Aorta (tissue), 5 donors: ENCODE measurements at places on chromosomes 3 and 15. TPM values are rescaled to one million over a fixed set of nuclear protein-coding genes. Genes with fewer than 3 reads are reported as not detected.

DNA sequence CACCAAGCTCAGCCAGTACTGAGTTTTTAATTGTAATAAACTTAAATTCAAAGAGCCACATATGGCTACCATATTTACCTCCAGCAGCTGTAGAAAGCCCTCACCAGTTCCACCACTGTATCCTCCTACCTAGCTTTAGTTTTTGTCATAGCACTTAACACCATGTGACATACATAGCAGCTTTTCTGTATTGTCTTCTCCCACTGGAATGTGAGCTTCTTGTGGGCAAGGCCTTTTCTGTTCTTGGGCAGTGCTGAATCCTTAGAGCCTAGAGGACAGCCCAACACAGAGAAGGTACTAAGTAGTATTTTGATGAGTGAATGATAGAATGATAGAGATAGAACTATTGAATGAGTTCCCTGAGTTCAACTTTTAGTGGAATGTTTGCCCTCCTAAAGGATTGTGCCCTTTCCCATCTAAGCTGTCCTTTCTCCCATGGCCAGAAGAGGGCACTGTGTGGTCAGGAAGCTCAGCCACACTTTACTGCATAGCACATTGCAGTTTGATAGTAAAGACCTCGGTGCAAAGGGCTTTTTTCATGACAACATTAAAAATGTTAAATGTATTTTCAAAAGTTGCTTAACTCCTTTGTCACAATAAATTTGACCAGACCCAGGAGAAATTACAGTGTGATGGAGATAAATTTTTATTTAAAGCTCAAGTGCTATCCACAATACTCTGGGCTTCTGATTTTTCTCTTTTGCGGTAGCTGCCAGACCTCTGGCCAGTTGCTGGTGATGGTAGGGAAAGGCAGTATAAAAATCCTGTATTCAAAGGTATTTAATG lies 115.8 kb downstream of the GHSR start:
- H3K36me3 ChIP-seq = peaks cover 6% of the 10 kb centered on the region
- no peaks in the 10 kb centered on the region for H3K27me3 ChIP-seq
- H3K4me1 ChIP-seq = no peaks in the 10 kb centered on the region
- DNase-seq = no peak
- H3K4me3 ChIP-seq = no peak overlapping the region
- peak overlapping the region; percentile 4 for H3K27ac ChIP-seq

- no peak overlapping the region for H3K4me3 ChIP-seq
- no peak for DNase-seq
- H3K36me3 ChIP-seq = no peaks in the 10 kb centered on the region
- H3K27me3 ChIP-seq = no peaks in the 10 kb centered on the region
- H3K27ac ChIP-seq = no peak overlapping the region
- no peaks in the 10 kb centered on the region for H3K4me1 ChIP-seq
These were observed 12.7 kb upstream of the OXSR1 start for GRCh38 chr3:38152609-38153008.

DNA sequence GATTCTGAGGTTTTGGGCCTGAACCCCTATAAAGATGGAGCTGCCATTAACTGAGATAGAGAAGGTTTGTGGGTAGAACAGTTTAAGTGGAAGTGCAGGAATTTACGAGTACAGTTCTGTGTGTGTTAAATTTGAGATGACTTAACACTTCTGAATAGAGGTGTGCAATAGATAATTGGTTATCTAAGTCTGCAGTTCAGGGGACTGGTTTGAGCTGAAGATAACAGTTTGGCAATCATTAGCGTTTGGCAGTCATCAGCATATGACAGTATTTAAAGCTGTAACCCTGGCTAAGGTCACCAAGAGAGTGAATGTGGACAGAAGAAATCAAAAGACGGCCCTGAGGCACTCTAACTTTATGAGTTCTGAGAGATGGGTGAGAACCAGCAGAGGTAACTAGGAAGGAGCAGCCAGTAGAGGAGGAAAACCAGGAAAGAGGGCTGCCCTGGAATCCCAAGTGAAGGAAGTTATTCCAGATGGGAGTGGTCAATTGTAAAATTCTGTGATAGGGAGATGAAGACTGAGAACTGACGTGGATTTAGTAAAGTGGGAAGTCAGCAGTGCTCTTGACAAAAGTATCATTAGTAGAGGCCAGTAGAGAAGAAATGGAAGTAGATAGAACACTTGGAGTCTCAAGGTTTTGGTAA lies 8.1 kb downstream of the MYNN start:
- no peaks in the 10 kb centered on the region for H3K4me1 ChIP-seq
- H3K4me3 ChIP-seq = no peak overlapping the region
- DNase-seq = no peak
- peaks cover 5% of the 10 kb centered on the region for H3K36me3 ChIP-seq

GRCh38 chr3:134066651-134067530 lies 37.2 kb upstream of the SLCO2A1 start:
- DNase-seq = no peak
- H3K4me1 ChIP-seq = no peaks in the 10 kb centered on the region
- H3K36me3 ChIP-seq = no peaks in the 10 kb centered on the region
- no peaks in the 10 kb centered on the region for H3K27me3 ChIP-seq
- H3K4me3 ChIP-seq = no peak overlapping the region

GRCh38 chr3:64078966-64079365 lies 55.7 kb upstream of the PSMD6 start:
- no peak overlapping the region for H3K27ac ChIP-seq
- no peaks in the 10 kb centered on the region for H3K4me1 ChIP-seq
- DNase-seq = no peak
- H3K36me3 ChIP-seq = no peaks in the 10 kb centered on the region
- no peak overlapping the region for H3K4me3 ChIP-seq

GRCh38 chr3:183313351-183313750 lies 60.3 kb downstream of the B3GNT5 start:
- H3K4me3 ChIP-seq = no peak overlapping the region
- no peak for DNase-seq

DNA sequence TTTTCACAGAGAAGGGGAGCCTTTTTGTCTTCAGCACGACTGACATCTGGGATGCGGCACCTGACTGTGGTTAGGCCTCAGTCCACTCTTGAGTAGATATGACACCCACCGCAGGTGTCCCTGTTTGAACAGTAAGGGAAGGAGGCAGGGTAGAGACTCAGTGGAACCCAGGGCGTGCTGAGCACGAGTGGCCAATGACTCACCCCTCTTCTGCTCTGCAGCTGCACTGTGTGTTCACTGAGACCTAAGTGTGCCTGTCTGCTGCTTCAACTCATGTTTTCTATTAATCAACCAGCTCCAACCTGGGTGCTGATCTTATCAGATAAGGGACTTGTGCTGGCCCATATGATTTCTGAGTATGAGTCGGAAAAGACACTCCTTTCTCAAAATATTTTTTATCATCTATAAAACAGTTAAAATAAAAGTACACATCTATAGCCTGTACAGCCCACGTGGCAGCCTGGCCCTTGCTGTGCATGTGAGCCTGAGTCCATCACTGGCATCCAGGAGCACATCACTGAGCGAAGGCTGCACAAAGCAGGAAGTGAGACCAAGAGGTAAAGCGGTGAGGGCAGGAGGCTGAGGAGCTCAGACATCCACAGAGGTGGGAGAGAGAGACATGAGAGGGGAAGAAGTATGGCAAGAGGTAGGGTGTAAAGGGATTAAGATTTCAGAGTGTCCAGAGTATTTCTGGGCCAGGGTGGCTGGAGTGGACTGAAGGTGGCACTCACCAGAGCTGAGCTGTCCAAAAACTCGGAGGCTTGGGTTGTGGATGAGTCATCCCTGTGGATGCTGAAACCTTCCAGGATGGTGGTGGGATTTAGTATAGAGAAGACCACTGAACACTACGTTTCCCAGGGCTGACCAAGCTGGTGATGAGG lies 49.2 kb downstream of the SLC41A3 start:
- H3K4me3 ChIP-seq = no peak overlapping the region
- DNase-seq = no peak
- no peaks in the 10 kb centered on the region for H3K27me3 ChIP-seq

- no peak overlapping the region for H3K4me3 ChIP-seq
- no peaks in the 10 kb centered on the region for H3K27me3 ChIP-seq
- no peak overlapping the region for H3K27ac ChIP-seq
- DNase-seq = no peak
- no peaks in the 10 kb centered on the region for H3K36me3 ChIP-seq
These were observed 166.0 kb upstream of the EIF1B start for GRCh38 chr3:40143283-40144090.

- no peaks in the 10 kb centered on the region for H3K4me1 ChIP-seq
- H3K4me3 ChIP-seq = no peak overlapping the region
- no peaks in the 10 kb centered on the region for H3K27me3 ChIP-seq
- no peak for DNase-seq
- no peaks in the 10 kb centered on the region for H3K36me3 ChIP-seq
These were observed 7.9 kb downstream of the TNFSF10 start for GRCh38 chr3:172515130-172515918.

- no peaks in the 10 kb centered on the region for H3K4me1 ChIP-seq
- H3K4me3 ChIP-seq = no peak overlapping the region
- H3K36me3 ChIP-seq = no peaks in the 10 kb centered on the region
- no peak for DNase-seq
- H3K27ac ChIP-seq = no peak overlapping the region
These were observed 38.1 kb upstream of the GCSAM start for GRCh38 chr3:112171144-112171543.

PAQR5 gene
- 0.71 TPM for total RNA-seq

CLDND1 gene
- 114 TPM for total RNA-seq

MORC1 gene
- total RNA-seq = not detected

FBN1 gene
- total RNA-seq = 529 TPM

SERINC4 gene
- total RNA-seq = not detected

BSN gene
- 0.42 TPM for total RNA-seq

POPDC2 gene
- total RNA-seq = 9.5 TPM

TMCO5A gene
- total RNA-seq = not detected
